ENCODE measurements at places on chromosomes 5 and 9.

DNA sequence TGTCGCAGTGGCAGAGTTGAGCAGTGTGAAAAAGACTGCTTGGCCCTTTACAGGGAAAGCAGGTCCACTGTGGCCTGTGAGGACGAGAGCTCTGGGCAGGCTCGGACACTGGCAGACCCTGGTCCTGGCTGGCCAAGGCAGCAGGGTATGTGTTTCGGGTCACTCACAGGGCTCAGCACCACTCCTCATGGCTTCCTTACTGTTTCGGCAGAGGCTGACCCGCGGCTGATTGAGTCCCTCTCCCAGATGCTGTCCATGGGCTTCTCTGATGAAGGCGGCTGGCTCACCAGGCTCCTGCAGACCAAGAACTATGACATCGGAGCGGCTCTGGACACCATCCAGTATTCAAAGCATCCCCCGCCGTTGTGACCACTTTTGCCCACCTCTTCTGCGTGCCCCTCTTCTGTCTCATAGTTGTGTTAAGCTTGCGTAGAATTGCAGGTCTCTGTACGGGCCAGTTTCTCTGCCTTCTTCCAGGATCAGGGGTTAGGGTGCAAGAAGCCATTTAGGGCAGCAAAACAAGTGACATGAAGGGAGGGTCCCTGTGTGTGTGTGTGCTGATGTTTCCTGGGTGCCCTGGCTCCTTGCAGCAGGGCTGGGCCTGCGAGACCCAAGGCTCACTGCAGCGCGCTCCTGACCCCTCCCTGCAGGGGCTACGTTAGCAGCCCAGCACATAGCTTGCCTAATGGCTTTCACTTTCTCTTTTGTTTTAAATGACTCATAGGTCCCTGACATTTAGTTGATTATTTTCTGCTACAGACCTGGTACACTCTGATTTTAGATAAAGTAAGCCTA is 15.7 kb downstream of the SQSTM1 start:
- peak; percentile 45 for DNase-seq

DNA sequence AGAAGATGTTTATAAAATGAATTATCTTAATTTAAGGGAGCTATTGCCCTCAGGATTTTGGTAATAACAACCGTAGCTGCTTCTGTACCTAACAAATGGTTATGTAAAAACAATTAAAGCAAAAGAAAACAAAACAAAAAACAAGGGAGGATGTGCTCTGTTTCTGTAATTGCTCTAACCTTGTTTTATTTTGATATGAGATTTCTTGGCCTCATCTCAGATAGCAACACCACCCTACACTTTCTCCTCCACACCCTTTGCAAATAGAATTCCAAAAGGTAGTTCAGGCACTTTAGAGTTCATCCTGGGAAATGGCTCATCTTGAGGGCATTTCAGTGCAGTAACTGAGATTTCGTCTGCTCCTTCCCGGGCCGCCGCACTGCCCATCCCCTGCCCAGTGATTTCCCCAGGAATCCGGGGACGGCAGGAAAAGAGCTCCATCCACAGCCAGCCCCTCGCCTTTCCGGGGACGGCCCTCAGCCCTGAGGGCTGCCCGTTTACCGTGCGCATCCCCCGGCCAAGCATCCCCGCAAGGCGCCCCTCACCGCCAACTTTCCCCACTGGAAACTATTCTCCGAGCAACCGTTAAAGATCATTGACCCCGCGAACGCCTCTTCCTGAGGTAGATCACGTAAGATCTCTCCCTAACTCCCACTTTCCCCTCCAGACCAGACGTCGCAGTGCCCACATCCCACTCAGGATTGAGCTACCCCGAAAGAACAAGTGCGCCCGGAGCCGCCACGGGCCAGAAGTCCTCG is 1.2 kb downstream of the FNBP1 start:
- DNase-seq, result no peak

- no peak for DNase-seq
Observed at GRCh38 chr9:123522251-123522650, 166.3 kb downstream of the CRB2 start.

DNA sequence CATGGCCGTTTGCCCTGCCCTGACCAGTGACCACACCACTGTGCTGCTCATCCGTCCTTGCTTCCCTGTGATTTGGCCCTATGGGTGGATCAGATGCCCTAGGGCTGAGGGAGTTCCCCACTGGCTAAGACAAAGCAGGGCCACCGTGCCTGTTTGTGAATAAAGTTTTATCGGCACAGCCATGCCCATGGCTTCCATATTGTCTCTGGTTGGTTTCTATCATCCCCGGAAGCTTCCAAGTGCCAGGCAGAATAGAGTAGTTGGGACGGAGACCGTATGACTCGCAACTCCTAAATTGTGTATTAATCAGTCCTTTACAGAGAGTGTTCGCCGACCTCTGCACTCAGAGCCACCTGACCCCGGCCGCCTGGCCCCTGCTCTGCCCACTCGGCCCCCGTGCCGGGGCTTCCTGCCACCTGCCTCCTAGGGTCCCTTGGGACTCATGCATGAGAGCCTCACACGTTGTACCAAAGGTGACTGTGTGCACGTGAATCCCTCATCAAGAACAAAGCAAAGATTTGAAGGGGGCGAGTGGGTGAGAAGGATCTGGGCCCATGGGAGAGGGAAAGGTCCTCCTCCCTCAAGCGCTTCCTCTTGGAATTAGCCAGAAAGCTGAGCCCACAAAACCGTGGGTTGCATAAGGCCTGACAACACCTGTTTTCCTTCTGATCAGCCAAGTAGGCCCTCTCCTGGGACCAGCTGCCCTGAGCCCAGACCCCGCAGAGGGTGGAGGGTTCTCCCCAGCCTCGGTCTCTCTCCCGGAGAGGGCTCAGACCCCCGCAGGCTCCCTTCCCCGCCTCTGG is 11.7 kb upstream of the FCN2 start:
- DNase-seq, result no peak

GRCh38 chr9:77744841-77745430 is 96.8 kb upstream of the GNA14 start:
- no peak for DNase-seq

GRCh38 chr9:27870404-27870803 is 297.1 kb upstream of the C9orf72 start:
- no peak for DNase-seq

DNA sequence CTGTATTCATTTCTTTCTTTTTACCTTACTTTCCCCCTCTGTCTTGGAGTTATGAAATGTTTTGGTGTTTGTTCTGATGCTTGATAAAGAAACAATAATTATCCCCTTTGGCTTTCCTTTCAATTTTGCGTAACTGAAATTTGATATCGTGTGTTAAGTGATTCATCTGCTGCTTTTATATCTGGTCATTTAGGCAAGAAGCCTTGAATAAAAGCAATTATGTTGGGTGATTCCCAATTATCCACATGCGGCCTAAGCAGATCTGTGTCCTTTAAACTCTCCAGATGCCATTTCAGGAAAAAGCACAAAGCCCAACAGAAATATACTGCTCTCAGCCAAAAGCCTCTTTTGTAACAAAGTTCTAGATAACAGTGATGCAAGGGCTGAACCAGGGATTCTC is 92.8 kb downstream of the TAF11L14 start:
- DNase-seq, result no peak

- DNase-seq, result no peak
Observed at GRCh38 chr9:89996116-89996515, 391.3 kb downstream of the GADD45G start.

- DNase-seq, result no peak
Observed at GRCh38 chr5:174223355-174223754, 177.8 kb downstream of the NSG2 start.

DNA sequence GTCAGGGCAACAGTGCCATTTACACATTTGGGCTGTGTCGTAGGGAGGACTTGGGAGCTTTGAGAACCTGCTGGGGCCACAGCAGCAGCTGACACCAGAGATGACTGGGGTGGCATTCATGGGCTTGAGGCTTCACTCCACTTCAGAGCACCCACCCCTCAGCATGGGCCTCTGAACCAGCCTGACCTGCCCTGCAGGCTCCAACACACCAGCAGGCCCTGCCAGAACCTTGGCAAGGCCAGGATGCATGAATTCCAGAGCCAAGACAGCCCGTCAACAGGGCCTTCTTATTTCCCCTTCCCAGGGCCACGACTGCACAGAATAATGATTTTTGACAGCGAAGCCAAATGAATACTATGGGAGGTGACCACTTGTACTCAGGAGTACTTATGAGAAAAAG is 77.0 kb downstream of the SMIM23 start:
- no peak for DNase-seq

- DNase-seq, result no peak
Observed at GRCh38 chr9:98922721-98923435, 20.8 kb upstream of the COL15A1 start.

GRCh38 chr5:142512043-142513042 is 173.5 kb downstream of the FGF1 start:
- DNase-seq, result no peak

- DNase-seq, result no peak
Observed at GRCh38 chr5:110916381-110917049, 155.0 kb upstream of the TSLP start.

- DNase-seq, result no peak
Observed at GRCh38 chr9:86660146-86660943, 287.0 kb downstream of the GAS1 start.

DNA sequence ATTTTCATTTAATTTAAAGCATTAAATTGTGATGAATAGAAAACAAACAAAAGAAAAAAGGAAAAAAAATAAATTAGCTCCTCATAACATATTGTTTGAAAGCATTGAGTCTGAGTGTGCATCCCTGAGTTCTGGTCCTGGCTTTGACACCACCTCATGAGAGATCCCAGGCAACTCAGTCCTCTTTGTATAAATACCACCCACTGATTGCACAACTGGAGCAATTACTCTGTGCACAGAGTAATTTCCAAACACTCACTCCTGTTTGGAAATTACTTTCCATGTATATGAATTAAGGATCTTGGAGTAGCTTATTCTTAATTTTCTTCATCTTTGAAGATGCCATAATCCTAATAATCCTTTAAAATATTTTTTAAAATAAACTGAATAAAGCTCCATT is 59.4 kb upstream of the C5orf46 start:
- DNase-seq, result no peak

DNA sequence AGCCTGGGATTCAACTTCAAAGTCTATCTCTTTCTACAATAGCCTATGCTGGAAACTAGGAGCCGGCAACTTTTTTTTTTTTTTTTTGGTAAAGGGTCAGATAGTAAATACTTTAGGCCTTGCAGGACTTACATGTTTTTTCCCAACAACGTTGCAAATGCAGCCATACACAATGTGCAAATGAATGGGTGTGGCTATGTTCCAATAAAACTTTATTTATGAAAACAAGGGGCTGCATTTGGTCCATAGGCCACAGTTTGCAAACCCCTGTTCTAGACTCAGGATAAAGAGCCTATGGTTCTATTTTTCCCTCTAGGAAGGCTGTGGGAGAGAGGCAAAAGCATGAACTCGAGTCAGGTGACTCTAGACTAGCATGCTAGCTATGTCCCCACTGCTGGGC is 189.1 kb downstream of the GABBR2 start:
- DNase-seq, result no peak

DNA sequence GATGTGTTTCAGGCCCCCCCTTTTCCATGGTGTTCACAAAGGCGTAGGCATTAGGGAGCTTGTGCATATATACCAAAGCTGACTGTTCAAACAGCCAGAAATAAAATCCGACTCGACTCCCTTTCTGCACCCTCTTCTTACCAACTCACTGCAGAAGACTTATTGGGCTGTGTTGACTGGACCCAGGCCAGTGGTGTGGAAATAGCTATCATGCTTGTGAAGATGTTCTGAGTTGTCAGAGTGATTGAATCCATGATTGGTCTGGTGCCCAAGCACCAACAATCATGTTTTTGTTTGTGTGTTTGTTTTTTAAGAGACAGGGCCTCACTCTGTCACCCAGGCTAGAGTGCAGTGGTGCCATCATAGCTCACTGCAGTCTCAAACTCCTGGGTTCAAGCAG is 21.6 kb downstream of the TJP2 start:
- no peak for DNase-seq

DNA sequence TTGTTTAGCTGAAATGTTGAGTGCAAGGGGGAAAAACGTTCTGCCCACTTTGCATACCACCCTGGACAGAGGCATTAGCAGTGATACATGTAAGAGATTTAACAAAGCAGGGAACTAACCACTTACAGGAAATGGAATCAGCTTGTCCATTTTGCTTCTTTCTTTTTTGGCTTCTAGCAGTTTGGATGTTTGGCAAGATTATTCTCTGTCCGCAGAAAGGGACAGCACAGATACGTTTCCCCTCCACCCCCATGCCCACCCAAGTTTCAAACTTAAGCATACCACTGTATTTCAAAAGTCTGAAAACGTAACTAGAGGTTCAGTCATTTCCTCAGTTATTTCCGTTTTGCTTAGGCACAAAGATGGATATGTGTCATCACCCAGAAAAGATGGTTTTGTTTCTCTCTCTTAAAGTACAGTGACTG is 118.4 kb downstream of the GDNF start:
- DNase-seq, result no peak

GRCh38 chr5:122153774-122154173 is 24.4 kb downstream of the ZNF474 start:
- no peak for DNase-seq

GRCh38 chr9:16133032-16133431 is 580.2 kb downstream of the CCDC171 start:
- no peak for DNase-seq

- peak; percentile 98 for DNase-seq
Observed at GRCh38 chr9:137223078-137223970, 1.3 kb upstream of the RNF208 start.

GRCh38 chr5:159183247-159183646 is 26.1 kb downstream of the RNF145 start:
- no peak for DNase-seq

GRCh38 chr5:43040287-43041098 is at the start of gene ANXA2R:
Gene ANXA2R, minus strand, starts transcription at chr5:43040319. Its CDS starts 273 bp downstream, at chr5:43040046.
- peak; percentile 87 for DNase-seq

DNA sequence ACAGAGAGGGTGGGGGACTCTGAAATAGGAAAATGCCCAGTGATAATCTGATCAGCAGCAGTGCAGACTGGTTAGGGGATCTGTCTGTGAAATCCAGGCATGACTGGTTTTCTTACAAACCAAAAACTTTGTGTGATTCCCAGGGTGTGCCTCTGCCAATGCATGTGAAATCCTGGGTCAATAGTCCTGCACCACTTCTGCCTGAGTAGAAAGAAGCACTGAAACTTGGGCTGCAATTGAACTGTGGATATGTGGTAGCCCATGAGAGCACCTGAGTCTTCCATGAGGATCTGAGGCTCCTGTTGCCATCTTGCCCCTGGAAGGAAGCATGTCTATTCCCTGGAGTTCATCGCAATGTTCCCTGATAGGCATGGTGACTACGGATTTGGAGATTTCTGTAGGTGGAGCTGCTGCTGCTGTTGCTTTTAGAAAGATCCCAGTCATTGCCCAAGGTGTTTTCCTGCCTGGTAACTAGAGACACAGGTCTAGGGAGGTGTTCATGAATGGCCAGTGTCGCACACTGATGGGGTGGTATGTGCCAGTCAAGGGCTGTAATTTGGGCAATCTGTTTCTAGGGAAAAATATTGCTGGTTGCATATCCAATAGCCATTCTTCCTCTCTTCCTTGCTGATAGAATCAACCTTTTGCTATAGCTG is 146.7 kb downstream of the CARTPT start:
- no peak for DNase-seq

- DNase-seq, result no peak
Observed at GRCh38 chr9:130791303-130791894, 43.7 kb upstream of the ABL1 start.

DNA sequence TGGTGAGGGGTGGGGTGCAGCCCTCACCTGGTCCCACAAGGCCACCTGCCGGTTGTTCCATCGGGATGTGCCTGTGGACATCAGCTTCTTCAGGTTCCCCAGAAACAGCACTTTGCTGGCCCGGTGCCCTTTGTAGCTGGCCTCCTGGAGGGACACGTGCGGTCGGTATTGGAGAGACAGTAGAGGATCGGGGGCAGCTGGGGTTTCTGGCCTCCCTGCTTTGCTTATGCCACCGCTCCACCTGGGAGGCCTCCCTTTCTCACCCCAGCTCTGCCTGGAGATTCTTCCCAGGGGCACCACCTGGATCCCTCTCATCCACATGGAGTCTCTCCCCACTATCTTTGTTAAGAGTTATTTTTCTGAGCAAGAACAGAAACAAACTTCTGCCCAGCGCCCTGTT is 13.1 kb upstream of the TRIM14 start:
- DNase-seq, result no peak
